ENCODE measurements at places on chromosomes 6 and 20.

DNA sequence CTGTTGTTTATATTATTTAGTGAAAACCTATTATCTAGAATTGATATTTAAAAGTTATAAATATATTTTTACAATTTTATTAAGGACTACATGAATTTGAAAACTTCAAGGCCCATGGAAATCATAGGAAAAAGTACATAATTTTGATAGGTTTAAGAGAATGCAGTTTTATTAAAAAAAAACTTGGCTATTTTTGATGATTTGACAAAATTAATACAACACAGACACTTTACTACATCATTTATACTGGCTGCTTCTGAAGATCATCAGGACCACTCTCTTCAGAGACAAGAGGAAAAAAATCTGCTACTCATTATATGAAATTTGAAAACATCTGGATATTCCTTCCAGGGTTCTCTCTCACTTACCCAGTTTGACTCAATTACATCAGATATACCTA, 637.7 kb downstream of the BCKDHB start:
- DNase-seq, result no peak

- no peak for DNase-seq
Measured at GRCh38 chr6:137727216-137727765, 139.8 kb upstream of the TNFAIP3 start.

GRCh38 chr6:125166711-125167110, 13.1 kb downstream of the TPD52L1 start:
- DNase-seq, result no peak

DNA sequence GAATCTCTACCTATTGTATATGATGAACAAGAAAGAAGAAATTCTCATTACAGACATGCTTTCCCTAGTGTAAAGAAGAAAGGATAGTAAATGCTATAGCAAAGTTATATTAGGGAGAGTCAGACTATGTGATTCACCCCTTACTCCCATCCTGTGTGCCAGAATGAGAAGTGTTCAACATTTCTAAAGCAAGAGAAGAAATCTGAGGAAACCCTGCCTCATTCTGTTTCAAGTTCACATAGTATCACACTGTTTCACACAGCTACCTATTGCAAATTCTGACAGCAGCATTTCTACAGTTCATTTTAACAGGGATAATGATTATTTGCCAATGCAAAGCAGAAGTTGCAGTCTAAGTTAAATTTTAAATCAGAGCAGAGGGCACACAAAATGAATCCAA, 267.2 kb upstream of the TCF21 start:
- no peak for DNase-seq

DNA sequence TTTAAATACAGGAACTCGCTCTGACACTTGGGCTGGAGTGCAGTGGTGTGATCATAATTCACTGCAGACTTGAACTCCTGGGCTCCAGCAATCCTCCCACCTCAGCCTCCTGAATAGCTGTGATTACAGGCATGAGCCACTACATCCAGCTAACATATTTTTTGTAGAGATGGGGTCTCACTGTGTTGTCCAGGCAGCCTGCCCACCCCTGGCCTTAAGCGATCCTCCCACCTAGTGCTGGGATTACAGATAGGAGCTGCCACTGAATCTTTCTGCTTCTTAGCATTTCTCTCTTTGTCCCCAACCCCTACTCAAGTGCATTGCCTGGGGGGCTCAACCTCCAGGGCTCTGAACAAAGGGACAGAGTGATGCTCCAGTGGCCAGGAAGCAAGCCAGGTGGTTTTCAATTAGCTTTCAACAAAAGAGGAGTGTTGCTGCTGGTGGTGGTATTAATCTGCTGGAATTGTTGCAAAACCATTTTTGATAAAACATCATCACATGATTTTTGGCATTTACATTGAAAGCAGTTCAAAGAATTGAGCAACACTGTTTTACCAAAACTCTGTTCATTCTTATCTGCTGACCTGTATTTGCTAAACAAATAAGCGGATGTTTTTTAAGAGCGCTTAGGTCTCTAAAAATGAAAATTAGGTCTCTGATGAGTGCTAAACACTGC, 40.4 kb upstream of the BPIFA2 start:
- DNase-seq, result no peak

GRCh38 chr6:11778648-11779328, at the start of gene ADTRP:
Gene ADTRP, minus strand, starts transcription at chr6:11778803. Its CDS starts 44 bp downstream, at chr6:11778759.
- no peak for DNase-seq

DNA sequence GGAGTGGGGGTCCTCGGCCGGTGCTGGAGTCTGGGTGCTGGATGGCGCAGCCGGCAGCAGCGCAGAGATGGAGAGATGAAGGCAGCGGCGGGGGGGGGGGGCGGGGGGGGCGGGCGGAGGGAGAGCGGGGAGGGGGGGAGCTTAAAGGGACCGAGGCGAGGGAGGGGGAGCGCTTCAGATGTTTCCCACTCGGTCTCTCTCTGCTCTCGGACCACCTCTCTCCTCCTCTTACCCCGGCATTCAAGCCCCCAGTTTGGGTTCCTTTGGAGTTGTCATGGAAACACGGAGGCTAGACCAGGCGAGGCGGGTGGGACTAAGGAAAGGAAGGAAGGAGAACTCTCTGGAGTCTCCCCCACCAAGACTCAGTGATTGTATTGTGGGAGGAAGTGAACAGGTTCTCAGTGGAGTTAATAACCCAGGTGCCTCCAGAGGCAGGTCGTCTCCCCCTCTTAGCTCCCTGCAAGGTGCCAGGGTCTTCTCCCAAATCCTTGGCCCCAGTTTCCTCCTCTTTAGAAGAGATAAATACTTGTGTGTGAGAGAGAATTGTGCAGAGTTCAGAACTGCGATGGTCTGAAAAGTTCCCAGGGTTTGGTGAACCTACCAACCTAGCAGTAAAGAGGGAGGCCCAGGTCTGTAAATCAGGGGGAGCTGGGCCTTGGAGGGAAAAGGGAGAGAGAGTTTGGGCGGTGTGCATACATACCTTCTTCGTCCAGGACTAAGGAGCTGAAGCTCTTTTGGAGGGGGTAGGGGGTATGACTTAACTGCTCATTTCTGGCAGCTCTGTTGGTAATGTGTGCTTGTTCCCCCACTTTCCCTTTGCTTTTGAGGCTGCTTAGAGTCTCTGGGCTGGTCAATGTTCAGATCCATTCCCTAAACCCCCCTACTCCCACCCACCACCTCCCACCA, at the start of gene PRRT1:
PRRT1 (minus strand) TSS at position 77 of the 906 bp plus-strand sequence. CDS start 112 bp downstream, outside the sequence.
- DNase-seq, result peak; percentile 49

- peak; percentile 31 for DNase-seq
Measured at GRCh38 chr20:35478804-35479472, 23.5 kb downstream of the CEP250 start.

DNA sequence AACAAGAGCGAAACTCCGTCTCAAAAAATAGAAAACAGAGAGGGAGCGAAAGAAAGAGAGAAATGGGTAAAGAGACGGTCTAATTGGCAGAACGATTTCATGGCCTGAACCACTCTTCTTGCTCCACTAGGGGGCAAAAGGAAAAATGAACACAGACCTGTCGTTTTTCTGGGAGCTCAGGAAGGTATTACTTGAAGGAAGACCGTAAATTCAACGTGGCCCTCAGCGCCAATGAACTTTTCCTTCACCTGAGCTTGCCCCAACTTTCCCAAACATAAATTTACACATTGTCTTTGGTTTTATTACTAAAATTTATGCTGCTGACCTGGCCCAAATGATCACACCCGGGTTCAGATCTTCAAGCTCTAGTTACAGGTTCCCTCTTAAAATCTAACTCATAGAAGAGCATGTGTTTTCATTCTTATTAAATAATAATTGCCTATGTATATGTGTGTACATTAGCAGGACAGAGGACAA, 67.3 kb downstream of the ATP9A start:
- no peak for DNase-seq

DNA sequence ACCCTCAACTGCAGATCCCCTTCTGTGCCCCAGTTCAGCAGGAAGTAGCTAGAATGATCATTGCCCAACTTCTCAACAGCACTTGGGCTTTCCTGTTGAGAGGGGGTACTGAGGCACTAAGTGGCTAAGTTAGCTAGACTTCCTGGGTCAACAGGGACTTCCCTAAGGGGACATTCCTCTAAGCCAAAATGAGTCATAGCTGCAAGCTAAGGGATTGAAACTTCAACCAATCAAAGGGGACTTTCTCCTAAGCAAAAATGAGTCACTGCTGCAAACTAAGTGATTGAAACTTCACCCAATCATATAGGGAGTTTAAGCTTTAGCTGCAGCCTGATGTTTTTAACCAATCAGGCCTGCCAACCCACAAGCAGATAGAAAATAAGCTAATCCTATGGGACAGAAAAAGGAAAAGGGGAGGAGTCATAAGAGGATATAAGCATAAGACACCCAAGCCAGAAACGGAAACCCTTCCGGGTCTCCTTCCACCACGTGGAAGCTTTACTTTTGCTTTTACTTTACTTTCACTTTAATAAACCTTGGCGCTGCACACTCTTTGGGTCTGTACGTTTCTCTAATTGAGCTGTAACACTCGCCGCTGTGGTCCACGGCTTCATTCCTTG, 659.0 kb upstream of the HS3ST5 start:
- DNase-seq, result no peak

DNA sequence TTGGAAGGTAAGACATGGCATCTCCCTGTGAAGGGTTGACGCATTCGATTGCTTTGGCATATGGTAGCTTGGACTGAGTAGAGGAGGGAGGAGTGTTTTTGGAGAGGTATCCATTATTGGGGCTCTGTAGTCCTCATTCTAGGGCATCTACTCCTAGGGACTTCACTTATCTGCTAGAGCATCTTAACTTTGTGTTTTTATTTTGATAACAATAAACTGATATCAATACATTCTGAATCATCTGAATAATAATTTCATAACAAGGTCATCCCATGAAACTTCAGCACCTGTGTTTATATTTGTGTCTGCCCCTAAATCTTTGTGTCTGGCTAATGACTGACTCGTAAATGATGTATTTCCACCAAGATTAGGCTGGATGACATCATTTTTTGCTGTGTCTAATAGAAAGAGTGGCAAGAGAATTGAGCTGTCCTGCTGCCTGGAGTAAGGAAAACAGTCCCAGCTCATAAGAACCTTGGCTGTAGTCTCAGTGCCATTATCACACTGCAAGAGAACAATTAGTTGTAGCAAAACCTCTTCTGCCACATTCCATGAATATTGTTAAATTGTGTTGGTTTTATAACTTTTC, 288.5 kb downstream of the PRL start:
- no peak for DNase-seq

DNA sequence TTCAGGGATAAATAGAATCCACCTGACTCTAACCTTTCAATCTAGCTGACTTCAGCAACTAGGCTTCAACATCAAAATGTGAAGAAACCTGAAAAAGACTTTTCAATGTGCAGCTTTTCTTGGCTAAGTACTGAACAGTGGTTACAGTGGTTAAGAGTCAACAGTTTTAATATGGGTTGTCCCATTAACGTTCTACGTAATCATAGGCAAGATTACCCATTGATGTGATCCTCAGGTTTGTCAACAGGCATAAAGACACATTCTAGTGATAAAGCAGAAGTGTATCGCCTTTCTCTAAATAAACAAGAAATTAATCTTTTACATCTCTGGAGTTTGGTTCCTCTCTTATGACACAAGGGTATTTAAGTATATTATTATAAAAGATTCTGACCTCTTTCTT, 154.1 kb upstream of the RUNX2 start:
- no peak for DNase-seq

GRCh38 chr6:54267798-54268197, 40.4 kb upstream of the TINAG start:
- no peak for DNase-seq

DNA sequence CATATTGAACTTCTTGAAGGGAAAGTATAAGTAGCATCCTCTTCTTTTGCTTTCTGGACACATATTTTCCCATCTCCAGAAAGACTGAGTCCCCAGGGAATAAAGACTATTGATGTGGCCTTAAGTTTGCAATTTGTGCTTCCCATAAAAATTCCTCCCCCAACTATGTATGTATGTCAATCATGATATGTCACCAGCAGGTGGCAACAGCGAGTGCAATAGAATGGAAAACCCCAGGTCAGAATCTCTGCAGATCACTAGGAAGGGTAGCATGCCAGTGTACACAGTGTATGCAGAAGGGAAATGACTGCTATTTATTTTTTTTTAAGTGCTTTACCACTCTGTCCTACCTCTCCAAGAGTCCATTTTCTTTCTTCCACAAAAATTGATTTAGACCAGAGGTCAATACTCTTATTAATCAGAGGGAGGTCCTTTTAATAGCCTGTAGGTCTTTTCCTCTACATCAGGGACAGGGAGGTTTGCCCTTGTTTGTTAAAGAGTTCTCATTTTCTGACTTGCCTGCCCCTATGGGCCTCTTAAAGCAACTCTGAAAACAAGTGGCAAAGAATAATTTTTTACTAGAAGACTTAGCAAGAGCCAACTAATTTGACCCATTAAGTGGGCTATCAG, 61.4 kb downstream of the BMP2 start:
- DNase-seq, result peak; percentile 4

DNA sequence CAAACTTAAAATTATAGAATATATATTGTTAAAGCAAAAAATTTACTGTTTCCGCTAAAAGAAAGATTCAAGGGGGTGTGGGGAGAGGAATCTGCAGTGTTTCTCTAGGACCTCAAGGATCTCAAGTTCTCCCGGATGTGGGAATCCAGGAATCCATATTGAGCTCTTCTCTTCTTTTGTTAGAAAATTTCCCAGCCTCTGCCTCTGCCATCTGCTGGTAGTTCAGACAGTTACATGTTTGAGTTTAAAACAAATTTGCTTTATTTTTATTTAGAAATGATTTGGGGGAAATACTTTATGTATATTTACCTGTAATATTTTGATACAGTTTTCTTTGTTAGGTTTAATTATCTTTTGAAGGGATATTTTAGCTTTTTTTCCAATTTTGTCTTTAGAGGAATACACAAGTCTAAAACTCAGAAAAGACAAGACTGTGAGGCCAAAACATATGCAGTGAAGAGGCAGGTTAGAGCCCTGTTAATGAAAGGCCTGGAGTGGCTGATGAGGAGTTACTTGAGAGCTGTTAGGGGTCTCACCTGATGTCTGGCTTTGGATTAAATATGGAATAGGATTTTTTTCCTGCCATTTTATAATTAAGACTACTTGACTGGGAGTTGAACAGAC, 268.8 kb downstream of the ARID1B start:
- DNase-seq, result no peak

DNA sequence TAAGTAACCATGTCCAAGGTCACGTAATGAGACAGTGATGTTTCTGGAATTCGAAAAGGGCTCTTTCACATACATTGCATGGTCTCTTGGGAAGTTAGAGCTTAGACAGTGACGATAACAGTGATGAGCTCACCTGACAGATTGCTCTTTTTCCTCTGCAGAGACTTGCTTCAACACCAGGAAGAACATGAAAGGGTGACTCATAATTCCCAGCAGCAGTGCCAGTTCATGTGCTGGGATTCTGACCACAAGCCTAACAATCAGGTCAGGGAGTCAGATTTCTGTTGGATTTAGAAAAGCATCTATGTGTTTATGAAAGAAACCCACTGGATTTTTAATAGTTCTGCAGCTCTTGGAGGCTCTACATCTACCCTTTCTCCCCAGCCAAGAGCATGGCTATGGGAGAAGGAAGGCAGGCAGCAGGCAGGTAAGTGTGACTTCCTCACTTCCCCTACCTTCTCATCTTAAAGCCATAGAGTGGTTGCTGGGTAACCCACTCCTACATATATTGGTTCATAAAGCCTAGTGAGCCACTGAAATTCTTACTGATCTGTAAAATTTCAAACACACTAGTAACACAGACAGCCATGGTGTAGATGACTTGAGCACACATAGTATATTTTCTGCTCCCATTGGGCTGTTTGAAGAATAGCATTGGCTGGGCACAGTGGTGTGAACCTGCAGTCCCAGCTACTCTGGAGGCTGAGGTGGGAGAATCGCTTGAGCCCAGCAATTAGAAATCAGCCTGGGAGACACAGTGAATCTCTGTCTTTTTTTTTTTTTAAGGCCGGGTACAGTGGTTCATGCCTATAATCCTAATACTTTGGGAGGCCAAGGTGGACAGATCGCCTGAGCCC, 44.4 kb upstream of the LOC128125822 start:
- no peak for DNase-seq

GRCh38 chr6:52416629-52417151, 3.5 kb upstream of the EFHC1 start:
- peak; percentile 43 for DNase-seq
